ENCODE measurements at places on chromosomes 7 and 10.
A peak's percentile ranks its signal among the peaks of the same experiment; 100 is the strongest.

- no peak for DNase-seq
These were observed 73.9 kb upstream of the PDGFA start for GRCh38 chr7:593324-594115.

DNA sequence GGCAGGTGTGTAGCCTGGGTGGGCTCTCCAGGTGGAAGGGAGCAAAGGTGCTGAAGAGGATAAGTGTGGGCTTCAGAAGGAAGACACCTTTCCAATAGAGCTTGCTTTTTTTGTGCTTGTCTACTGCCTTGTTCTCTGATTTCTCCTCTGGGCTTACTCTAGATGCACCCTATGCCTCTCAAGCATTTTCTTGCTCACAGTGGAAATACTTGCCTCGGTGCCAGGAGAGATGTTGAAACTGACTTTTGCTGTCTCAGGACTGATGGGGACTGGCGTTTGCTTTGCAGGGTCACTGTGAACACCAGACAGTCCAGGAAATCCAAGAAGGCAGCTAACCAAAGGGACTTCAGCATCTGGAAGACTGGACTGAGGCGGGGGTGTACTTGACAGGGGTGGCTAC is 187.9 kb downstream of the SNX10 start:
- no peak for DNase-seq

DNA sequence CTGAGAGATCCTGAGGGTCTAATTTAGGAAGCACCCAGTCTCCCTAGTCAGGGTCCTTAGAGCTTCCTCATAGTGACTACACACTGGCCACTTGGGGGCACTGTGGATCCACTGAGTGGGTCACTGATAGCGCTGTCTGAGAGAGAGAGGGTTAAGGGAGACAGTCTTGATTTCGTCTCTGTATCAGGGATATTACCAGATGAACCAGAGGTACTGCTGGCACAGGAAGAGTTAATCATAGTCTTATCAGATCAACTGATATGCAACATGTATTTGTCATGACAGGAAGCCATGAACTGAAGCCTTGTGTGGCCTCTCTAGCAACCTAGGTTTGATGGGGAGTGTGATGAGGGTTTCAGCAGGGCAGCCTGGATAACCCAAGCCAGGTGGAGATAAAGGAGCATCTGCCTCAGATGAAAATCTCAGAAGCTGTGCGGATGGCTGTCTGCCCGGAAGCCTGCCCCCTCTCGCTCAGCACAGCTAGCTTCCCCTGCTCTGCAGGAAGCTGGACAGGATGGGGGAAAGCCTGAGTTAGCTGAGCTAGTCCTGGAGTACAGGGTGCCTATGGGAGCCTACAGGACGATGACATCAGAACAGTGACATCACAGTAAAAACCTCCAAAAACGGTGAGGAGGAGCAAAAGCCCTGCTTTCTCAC is 214.0 kb upstream of the PRSS1 start:
- DNase-seq, result peak; percentile 54

- no peak for DNase-seq
These were observed 52.2 kb downstream of the UNCX start for GRCh38 chr7:1284743-1285458.

- DNase-seq, result no peak
These were observed 63.0 kb upstream of the FAM3C start for GRCh38 chr7:121459148-121459547.

DNA sequence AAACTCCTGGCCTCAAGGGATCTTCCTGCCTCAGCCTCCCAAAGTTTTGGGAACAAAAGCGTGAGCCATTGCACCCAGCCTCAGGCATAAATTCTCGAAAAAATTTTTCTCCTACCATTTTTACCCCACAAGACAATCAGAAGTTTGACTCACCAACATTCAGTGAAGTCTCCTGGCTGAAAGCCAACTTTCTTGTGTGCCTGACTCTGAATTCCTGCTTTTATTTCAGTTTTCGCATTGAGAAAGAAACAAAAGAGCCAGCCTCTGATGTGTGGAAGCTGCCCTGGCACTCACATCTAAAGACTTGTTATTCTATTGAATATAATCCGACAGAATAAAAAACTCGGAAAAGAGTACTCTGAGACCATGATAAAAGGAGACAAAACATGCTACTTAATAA is 402.9 kb downstream of the MAGI2 start:
- DNase-seq, result peak; percentile 0

DNA sequence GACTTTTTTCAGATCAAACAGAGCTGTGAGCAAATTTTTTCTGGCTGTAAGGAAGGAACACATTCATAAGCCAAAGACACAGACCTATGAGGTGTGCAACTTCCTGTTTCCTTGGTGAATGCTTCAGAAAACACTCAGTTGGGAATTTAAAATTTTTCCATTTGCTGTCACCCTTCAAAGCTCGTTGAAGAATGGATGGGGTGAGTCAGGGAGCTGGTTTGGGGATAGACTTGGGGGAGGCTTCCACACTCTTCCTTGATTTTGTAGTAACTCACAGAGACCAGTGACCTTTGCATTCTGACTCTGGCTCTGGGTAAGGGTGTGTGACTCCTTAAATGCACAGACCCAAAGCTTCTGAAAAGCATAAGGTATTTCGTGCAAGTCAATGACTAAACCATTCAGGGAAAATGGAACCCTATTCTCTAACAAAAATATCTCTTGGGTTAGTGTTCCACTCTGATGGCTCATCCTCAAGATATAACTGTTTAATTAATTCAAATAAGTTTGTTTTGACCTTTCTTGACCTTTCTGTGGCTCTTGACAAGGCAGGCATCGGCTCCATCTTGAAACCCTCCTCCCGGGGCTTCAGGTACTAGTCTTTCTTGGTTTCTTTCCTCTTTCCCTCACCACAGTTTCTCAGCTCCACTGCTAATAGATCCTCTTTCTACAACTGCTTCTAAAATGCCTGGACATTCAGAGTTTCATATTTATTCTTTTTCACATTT is 227.8 kb upstream of the INHBA start:
- no peak for DNase-seq

DNA sequence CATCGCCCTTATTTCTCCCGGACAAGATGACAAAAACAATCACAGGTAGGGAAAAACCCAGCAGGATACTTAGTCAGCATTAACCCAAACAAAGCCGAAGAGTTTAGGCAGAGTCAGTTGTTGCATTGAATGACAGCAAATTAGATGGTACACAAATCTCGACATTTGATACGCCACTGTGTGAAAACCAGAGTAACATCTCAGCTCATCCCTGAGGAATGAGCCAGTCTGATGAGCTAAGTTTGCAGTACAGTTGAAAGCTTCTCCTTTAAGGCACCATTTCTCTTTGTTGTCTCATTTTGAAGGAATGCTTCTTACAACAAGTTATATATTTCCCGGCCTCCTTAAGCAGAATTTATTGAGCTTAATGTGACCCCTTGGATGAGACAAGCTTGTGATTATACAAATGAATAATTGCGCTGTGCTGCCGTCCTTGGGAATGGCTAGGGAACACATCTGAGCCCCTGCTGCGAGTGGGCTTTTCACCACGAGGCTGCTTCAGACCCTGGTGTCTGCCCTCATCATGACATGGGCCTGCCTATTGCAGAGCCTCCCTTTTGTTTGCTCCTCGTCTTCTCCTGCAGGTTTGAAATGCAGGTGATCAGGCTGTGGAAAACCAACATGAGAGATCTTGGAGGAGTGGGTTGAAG is 137.3 kb downstream of the CELF2 start:
- no peak for DNase-seq

DNA sequence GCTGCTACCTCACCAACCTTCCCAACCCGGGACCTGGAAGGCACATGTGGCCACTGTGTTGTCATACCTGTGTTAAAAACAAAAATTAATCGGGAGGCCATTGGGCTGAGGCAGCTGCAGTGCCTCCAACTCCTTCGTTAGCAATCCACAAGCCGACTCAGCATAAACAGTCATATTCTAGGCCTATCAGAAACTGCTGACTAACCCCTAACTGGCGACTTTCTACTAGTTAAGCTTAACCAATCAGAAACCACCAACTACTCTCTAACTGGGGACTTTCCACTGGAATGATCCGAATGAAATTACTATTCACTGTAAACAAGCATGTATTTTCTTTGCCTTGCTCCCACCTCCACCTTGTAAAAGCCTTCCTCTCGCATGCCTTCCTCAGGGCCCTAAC is 14.1 kb upstream of the TMEM72 start:
- DNase-seq, result no peak

DNA sequence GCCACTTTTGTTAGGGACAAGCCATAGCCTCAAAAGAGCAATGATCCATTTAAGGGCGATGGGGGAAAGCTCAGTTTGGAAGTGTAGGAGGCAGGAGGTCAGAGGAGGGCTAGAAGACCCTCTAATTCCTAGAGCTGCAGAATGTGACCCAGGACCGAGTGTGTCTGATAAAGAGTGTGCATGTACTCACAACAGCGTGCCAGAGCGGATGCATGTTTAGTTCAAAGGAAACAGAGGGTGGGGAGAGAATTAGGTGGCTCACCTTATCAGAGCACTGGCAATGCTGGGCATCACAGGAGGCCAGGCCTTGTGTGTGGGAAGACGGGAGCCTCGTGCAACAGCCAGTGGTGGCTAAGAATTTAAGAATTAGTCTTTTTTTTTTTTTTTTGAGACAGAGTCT is 133.9 kb upstream of the COBL start:
- no peak for DNase-seq

DNA sequence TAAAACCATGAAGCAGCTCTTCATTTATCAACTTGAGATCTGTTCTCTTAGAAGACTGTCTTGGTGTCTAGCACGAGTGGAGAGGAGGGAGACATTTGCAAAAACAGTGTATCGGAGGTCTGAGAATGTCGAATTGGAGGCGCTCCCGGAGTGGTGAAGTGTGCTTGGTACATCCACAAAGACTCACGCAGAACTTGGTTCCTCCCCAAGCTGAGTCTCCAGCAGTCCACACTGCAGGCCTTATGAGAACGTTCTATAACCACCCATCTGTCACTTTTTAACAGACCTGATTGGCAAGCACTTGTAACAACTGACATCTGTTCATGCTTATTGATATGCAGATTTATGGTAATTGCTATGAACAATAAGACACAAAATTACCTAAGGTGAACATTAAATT is 261.6 kb downstream of the CELF2 start:
- no peak for DNase-seq

- DNase-seq, result no peak
These were observed 27.8 kb downstream of the DIP2C start for GRCh38 chr10:661597-662222.

DNA sequence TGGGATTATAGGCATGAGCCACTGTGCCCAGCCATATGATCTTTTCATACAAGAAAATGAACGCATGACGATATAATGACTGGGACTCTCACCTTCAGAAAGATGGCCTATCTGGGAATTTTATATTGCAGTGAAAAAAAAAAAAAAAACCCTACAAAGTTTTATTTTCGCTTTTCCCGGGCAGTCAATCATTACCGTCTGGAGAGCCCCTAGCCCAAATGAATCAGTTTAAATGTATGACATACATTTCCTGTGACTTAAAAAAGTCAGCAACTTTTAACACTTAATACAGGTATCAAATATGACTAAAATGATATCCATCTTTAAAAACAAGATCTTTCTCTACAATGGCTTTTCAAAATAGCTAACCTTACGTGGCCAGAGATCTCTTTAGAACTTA is 48.2 kb upstream of the NMT2 start:
- DNase-seq, result peak; percentile 51

- DNase-seq, result no peak
These were observed 10.2 kb downstream of the HIBADH start for GRCh38 chr7:27652518-27652917.

- DNase-seq, result no peak
These were observed 698.6 kb downstream of the CCSER2 start for GRCh38 chr10:85026878-85027467.

DNA sequence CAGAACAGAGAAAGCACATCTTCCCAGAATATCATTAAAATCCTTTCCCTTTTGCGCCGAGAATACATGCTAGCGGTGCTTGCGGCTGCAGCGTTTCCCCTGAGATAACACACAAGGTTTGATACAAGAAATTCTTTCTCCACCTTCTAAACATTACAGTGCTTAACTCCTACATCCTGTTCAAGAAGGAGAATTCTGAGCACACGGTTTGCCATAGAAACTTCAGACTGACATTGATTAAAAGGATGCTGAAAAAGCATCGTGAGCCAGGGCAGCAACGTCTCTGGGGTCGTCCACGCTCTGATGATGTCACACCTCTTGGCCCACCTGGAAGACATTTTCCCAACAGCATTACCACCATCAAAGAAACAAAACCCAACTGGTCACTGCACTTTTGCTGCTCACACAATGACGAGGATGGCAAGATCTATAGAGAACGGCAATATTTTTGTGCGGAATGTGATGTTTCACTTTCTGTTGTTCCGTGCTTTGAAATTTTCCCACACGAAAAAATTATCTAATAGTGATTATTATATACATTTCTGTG is 27.0 kb upstream of the PRSS1 start:
- no peak for DNase-seq

- DNase-seq, result no peak
These were observed 120.6 kb downstream of the TMEM26 start for GRCh38 chr10:61332581-61332980.

GRCh38 chr7:127678337-127678736 is 26.3 kb downstream of the SND1 start:
- no peak for DNase-seq

- no peak for DNase-seq
These were observed 238.9 kb upstream of the PLXDC2 start for GRCh38 chr10:19577381-19577780.

GRCh38 chr7:108102671-108103312 is 27.4 kb downstream of the LAMB4 start:
- no peak for DNase-seq

DNA sequence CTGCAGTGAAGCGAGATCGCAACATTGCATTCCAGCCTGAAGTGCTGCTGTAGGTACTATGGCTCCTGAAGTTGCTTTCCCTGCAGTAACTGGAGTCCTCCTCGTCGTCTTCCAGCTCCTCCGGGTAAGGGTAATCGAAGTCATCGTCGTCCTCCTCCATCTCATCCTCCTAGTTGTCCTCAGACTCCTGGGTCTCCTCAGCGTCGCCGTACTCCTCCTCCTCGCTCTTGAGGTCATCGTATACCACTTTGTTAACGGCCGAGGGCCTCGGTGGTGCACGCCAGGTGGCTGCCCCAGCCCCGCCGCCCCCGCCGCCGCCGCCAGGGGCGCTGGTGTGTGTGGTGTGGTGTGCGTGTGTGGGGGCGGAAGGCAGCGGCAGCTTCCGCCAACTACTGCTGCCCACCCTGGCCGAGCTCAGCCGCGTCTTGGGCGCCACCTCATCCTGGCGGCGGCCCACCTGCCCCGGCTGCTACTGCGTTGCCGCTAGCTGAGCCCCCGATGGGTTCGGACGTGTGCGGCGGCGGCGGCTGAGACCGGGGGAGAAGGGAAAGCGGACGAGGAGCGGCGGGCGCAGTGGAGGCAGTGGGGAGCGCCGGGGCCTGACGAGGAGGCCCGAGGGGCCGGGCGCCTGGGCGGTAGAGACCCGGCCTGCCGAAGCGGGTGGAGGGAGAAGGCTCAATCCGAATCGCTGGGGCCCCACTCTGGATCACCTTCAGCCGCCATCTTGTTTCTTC is 11.8 kb upstream of the ACBD5 start:
- no peak for DNase-seq

- DNase-seq, result no peak
These were observed 136.2 kb downstream of the ANK3 start for GRCh38 chr10:60253484-60253883.

DNA sequence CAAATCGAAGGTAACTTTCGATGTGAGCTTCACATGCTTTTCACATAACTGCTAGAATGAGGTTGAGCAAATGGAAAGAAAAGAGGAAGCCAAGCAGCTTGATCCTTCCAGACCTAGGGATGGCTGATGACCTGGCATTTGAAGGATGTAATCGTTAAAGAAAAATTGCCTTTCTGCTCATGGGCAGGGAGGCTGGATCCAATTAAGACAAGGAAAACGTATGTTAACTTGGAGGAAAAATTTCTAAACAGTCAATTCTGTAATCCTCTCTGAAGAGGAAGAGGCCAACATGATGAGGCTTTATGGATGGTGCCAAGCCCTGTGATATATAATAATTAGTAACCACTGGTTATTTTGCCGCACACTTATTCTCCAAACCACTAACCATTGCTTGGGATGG is 12.5 kb downstream of the GRK5 start:
- no peak for DNase-seq

All from dermis microvascular lymphatic vessel endothelial cell (primary cell).